ENCODE measurements at places on chromosomes 2 and 18. TPM values are rescaled to one million over a fixed set of nuclear protein-coding genes. Genes with fewer than 3 reads are reported as not detected.

ADGRF3 gene
- 0.49 TPM for total RNA-seq

KCNG2 gene
- not detected for total RNA-seq

CXCR1 gene
- total RNA-seq: 0.49 TPM

ARHGEF4 gene
- total RNA-seq: 116 TPM

ASB18 gene
- total RNA-seq: not detected

LDLRAD4 gene
- 24.3 TPM for total RNA-seq

NPHP1 gene
- 4.9 TPM for total RNA-seq

ADCY3 gene
- total RNA-seq: 90.6 TPM

VWA3B gene
- not detected for total RNA-seq

GPR45 gene
- total RNA-seq: not detected

SERPINB3 gene
- 464 TPM for total RNA-seq

IL37 gene
- not detected for total RNA-seq

DSC3 gene
- 176 TPM for total RNA-seq

DNA sequence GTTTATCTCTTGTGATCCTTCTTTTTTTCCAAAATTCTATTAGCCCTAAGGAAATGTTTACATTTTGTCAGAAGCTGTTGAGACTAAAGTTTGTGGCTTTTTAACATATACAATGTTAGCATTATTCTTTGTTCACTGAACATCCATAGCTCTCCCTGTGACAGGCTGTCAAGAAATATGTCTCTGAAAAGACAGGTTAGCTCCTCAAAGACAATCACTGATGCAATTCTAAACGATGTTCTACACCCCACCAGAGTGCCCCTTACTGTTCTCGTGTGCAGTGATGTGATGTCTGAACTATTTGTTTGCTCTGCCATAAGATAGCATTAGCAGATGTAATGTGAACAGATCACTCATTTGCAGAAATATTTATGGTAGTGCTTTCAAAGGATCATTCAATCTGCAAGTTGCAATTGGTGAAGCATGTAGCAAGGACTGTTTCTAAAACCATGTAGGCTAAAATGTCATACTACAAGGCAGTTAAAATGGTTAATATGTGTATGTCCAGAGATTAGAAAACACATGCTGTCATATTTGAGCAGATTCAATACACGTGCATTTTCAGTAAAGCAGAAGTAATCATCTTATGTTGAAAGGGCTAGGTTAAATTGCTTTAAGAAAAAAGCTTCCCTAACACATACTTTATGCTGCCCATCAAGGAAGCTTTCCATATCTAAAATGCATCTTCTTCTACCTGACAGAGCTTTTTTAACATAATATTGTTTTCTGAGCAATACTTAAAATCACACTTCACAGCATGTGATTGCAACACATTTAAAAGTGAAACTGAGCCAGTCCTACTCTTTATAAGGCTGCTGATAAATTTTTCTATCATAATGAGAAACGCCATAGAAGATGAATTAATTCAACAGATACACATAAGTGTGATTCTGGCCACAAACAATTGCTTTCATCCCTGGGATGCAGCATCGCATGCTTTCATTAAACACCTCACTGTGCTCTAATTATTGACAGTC is 285.7 kb upstream of the UBE2E3 start:
- DNase-seq: no peak

- no peak for DNase-seq
These were observed 45.6 kb downstream of the GPC1 start for GRCh38 chr2:240480834-240481623.

DNA sequence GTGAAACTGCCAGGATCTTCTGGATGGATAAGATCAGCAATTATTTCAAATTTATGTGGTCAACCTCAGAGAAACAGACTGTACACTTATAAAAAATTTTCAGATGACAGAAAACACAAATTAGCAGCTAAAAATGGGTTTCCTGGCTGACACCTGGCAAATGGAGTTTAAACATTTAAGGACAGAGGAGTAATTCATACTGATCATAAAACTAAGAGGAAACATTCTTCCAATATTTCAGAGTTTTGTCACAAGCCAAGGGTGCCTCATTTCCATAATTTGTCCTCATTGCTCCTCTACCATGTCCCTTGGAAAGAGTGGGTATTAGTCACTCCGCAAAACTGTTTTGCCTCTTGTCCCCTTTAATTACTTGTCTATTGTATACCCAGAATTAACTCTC is 70.2 kb downstream of the TMEFF2 start:
- DNase-seq: no peak

DNA sequence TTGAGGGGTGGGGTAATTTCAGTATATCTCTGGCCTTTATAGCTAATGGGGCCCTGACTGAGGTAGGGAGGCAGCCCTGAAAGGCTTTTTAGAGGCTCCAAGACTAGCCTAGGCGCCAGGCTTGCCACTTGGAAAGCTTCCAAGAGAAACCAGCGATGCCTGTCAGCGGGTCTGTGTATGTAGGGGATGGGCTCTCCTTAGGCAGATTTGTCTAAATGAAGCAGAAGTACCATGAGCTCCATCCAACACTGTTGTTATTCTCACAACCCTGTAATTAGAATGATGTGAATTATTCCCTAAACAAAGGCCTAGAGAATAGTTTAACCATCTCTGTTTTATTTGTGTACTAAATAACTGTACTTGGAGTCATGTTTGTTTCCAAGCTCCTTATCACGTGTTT is 138.1 kb downstream of the B3GNT2 start:
- DNase-seq: no peak

DNA sequence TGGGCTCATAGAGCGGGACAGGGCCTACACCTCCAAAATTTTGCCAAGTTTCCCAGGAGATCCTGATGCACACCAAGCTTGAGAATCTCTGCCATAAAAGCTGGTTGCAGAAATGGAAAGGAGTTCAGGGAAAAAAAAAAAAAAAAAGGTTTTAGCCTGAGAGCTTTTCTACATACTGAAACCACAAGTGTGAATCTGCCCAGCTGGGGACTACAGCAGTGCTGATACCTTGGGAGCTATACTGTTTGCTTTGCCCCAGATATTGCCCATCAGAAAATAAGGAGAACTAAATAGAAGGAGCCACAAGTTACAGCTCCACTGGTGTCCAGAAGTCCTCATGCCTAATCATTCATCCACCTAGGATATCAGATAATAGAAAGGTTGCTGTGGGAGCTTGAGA is 38.4 kb upstream of the NCKAP5 start:
- DNase-seq: no peak

DNA sequence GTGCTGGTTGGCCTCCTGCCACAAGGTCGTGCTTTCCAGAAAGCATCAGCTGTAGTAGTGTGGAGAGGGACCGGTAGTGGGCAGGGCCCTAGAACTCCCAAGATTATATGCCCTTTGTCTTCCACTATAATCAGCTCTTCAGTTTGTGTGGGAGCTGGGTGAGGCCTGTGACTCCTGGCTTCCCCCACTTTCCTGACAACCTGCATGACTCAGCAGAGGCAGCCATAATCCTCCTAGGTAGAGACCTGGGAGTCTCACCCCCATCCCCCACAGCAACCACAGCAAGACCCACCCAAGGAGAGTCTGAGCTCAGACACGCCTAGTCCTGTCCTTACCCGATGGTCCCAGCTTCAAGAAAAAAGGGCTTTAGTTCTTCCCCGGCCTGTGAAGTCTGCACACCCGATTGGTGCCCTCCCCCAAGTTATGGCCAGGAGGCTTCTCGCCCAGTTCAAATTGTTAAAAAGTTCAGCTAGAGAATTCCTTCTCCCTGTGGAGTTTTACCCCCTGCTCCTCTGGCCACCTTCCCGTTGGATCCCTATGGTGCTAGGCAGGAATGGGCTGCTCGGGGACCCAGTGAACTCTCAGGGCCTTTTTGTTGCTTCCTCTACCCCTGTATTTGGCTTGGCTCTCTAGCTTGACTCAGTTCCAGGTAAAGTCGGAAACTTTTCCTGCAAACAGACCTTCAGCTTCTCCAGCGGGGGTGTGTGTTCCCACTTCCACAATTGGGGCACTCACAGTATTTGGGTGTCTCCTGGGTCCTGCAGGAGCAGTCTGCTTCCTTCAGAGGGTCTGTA is 57.8 kb upstream of the FAM237A start:
- no peak for DNase-seq

GRCh38 chr2:137747509-137747908 is 216.8 kb upstream of the HNMT start:
- DNase-seq: no peak

GRCh38 chr2:100978582-100979191 is 23.4 kb upstream of the RPL31 start:
- no peak for DNase-seq

- no peak for DNase-seq
These were observed 124.2 kb upstream of the CXCR4 start for GRCh38 chr2:136242100-136242499.

DNA sequence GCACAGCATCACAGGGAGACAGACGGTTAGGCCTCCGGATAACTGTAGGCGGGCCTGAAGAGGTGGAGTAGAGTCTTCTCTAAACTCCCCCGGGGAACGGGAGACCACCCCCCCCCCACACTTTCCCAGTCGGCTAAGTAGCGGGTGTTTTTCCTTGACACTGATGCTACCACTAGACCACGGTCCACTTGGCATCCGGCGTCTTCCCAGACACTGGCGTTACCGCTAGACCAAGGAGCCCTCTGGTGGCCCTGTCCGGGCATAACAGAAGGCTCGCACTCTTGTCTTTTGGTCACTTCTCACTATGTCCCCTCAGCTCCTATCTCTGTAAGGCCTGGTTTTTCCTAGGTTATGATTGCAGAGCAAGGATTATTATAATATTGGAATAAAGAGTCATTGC is 25.7 kb upstream of the NCL start:
- DNase-seq: no peak

DNA sequence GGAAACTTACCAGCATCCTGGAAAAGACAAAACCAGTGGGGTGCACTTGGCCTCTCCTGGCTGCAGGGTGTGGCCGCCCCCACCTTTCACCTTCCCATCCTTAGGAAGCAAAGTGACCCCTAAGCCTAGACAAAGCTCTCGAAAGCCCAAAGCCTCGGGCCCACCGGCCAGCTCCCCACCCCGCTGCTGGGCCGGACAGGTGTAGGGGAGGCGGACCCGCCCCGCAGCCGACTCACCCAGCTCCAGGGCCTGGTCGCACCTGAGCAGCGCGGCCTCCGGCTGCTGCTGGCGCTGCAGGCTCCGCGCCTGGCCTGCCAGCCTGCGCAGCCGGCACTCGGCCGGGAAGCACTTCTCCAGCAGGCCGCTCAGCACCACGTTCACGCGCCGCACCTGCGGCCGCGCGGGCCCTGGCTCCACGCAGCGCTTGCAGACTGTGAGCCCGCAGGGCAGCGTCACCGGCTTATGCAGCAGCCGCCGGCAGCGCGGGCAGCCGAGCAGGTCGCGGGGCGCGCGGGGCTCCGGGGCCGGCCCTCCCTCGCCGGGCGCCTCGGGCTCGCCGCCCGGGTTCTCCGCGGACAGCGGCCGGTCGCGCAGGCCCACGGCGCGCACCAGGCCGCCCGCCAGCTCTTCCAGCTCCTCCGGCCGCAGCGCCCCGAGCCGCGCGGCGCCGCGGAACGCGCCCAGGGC is 979 bp downstream of the LONRF2 start:
- DNase-seq: no peak

DNA sequence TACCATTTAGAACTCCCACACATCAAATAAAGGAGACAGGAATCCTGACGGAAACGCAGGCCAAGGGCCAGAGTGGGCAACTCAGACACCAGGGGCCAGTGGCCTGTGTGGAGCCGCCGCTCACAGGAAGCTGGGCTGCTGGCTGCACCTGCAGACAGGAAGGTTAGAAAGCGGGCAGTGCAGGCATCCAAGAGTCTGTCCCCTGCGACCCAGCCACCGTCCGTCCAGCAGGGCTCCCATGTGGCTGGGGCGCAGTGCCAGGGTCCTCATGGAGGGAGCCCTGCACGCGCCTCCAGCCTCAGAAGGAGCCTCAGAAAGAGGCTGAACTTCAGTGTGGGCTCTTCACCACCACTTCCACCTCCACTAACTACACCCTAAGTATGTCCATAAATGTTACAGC is 2.5 kb upstream of the ANO7 start:
- no peak for DNase-seq

GRCh38 chr18:45567123-45567522 is 48.2 kb upstream of the SLC14A2 start:
- no peak for DNase-seq

DNA sequence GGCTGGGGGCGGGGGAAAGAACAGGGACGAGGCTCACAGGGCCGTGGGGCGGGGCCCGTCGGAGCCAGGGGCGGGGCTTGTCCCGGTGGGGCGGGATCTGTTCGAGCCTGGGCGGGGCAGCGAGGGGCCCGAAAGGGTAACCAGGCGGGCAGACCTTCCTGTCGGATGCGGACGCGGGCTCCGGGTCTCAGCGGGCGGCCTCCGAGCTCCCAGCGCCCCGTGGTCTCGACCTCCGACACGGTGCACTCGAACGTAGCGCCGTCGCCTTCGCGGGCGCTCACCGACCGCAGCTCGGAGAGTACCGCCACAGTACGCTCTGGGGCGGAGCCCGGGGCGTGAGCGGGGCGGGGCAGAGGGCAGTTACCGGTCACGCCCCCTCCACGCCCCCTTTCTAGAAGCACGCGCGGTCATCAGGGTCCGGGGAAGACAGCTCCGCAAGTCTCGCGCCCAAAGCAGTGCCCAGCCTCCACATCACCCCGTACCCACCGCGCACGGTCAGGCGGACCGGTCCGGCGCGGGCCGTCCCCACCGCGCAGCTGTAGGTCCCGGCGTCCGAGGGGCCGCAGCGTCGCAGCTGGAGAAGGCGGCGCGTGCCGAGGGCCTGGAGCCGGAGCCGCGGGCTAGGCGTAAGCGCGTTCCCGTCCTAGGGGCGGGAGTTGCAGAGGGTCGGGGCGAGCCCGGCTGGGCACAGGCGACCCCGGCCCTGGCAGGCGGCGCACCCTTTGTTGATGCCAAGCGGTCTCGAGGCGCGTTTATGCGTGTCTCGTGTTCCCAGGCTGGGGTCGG is 8.7 kb downstream of the TMEM198 start:
- no peak for DNase-seq

DNA sequence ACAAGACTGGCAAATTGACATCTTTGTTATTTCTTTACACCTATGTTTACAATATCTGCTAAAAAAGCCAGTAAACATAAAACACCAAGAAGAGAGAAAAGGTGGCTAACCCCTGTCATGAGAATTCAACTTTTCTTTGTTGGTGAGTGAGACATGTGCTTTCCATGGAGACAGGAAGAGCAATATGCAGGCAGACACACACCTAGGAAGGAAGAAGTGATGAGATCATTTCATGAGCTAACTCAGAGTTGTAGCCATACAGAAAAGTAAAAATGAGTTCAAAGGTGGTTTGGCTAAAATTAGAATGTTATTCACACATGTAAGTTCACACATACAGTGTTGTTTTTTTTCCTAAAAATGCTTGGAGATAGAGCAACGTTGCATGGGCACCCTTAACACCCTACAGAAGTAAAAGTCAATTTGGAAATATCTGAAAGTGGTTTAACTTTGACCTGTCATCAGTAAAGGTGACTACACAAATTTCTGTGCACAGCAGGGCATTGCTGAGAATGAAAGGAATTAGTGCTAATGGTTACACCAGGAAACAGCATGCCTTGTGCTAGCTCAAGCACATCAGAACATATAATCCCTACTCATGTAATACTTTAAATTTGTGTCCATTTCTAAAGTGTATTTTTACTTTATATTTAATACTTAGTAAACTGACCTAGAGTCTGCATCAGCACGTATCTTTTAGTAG is 557.6 kb downstream of the CBLN2 start:
- no peak for DNase-seq

All from vagina (tissue), 2 donors.